ENCODE measurements at places on chromosomes 11 and 22.

DNA sequence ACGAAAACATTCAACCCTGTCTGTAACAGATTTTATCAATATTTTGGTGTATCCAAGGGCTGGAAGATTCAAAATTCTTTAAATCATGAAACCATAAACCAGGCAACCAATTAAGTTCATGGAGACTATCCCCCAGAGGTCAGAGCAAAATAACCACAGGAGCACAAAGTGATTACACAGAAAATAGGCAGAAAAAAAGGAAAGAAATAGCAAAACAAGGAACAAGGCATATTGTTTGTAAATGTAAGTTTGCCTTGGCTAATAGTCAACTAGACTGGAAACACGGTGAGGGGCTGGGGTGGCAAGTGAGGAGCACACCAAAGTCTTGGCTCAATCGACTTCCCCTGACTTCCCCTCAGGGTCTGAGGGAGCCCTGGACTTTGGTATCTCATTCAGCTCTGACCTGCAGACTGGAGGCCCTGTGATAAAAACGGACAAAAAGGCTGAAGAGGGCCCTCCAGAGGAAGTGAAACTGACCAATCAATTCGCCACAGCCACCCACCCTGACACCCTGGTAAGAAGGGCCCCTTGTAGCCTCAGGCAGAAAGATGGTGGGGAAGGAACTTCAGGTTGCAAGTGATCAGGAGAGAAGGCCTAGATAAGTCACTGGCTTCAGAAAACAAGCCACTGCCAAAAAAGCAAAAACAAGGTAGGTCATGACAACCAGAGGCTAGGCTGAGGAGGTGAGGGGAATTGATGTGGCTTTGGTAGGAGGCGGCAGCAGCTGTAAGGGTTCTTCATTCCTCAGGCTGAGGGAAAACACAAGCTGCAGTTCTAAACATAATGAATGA, 1.8 kb downstream of the SIK3 start:
- no peak for DNase-seq

GRCh38 chr11:89612096-89612495, 98.0 kb upstream of the TRIM77 start:
- DNase-seq: no peak

GRCh38 chr11:120178561-120179056, 32.2 kb upstream of the OAF start:
- DNase-seq: no peak

DNA sequence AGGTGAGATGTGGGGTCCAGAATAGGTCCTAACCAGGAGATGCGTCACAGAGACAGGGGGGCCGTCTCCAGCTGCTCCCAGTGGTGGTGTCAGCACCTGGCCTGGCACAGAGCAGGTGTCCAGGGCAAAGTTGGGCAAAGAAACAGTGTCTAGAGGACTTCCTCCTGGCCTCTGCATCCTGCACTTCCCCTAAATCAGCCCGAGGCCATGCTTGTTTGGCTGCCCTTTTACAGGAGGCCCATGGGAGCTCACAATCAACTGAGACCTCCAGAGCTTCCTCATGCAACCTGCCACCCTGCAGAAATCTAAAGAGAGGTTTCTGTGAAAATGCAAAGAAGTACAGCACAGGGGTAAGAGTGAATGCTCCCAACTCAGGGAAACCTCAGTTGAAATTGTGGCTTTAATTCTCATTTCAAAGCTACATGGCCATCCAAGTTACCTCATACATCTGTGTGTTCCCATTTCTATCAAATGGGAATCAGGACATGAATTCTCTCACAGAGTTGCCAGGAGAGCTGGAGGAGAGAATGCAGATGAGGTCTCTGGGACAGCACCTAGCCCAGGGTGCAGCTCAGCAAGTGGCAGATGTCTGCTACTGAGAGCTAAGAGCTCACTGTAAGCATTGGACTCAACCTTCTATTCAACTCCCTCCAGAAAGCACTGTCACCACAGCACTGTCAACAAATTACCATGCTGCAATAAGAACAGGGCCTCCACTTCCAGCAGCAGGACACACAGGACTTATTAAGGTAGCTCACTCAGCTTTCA, 32.6 kb downstream of the TCIRG1 start:
- no peak for DNase-seq

GRCh38 chr11:130623670-130624668, 175.5 kb downstream of the ADAMTS15 start:
- no peak for DNase-seq

- DNase-seq: no peak
Measured at GRCh38 chr22:44307509-44308169, 5.1 kb downstream of the SHISAL1 start.

- DNase-seq: peak; percentile 12
Measured at GRCh38 chr11:2348986-2349385, 28.1 kb upstream of the CD81 start.

GRCh38 chr11:104776501-104777170, 121.6 kb downstream of the CASP12 start:
- no peak for DNase-seq

- no peak for DNase-seq
Measured at GRCh38 chr22:35960854-35961253, 67.8 kb downstream of the RBFOX2 start.

DNA sequence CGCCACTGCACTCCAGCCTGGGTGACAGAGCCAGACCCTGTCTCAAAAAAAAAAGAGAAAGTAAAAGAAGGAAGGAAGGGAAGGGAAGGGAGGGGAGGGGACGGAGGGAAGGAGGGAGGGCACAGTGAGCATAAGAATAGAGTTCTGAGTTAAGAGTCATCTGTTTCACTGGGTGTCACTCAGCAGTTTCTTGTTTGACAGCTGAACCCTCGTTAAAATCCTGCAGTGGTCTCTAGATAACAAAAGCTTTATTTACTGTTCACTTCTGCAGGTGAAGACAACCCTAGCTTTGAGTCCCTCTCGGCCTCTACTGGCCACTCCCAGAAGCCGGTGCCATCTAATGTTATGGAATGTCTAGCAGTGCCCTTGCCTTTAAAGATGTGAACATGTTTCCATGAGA, 71.2 kb downstream of the CLPB start:
- no peak for DNase-seq

- DNase-seq: no peak
Measured at GRCh38 chr11:69010964-69011623, 2.0 kb downstream of the MRGPRF start.

- no peak for DNase-seq
Measured at GRCh38 chr11:4118107-4118506, 23.5 kb downstream of the RRM1 start.

- peak; percentile 55 for DNase-seq
Measured at GRCh38 chr11:1557904-1558774, 13.9 kb downstream of the DUSP8 start.

DNA sequence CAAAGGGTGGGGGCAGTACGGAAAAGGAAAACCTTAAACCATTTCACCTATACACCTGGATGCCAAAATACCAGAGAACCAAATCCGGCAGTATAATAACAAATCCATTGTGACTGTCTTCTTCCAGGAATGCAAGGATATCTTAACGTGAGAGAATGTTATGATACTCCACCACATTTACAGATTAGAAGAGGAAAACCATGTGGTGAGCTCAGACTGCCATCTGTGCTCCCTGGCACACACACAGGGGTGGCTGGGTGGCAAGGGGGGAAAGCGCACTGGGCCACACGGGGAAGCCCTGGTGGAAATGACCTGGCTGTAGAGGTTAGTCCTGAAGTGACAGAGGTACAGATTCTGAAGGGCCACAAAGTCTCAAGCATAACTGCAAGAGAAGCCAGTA, 9.9 kb downstream of the EIF1AD start:
- DNase-seq: no peak

DNA sequence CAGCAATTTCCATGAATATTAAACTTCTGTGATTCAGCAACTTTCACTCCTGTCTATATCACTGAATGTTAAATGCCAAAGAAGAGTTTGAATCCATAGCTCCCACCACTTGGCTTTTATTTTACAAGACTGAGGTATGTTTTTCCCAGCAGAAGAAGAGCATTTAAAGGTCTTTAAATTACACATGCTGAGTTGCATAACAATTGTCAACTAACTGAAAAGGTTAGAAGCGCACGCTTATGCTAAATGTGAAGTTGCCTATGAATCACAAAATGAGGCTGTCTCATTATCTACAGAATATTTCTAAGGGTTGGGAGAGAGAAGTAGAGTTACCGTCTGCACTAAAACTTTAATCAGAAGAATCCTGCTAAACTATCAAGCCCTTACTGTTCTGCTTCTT, 1086.3 kb downstream of the FAM181B start:
- no peak for DNase-seq

DNA sequence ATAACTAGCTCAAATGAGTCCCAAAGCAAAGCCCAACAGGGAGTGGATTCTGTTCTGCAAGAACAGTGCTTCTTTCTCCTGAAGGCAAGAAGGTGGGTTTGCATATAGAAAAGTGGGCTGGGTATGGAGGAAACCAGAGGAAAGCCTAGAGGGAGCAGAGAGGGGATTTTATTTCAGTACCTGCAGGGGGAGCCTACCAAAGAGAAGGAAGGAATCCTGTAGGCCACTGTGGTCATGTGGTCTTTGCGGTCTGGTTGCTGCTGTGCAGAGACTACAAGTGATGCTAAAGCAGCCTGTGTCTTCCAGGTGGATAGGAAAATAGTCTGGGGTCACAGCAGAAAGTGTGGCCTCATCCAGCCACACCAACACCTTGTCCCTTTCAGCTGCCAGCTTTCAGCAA, 33.2 kb upstream of the ZBTB16 start:
- DNase-seq: no peak

DNA sequence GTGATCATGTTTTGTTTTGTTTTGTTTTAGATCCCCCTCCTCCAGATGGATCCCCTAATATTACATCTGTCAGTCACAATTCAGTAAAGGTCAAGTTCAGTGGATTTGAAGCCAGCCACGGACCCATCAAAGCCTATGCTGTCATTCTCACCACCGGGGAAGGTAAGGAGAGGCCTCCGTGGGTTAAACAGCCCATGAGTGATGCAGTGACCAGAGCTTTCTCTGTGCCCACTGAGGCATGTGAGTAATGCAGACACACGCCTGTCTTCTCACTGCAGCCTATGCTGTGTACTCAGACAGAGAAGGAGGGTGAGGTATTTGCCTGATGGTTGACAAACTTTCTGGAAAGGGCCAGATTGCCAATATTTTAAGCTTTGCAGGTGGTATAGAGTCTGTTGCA, 73.7 kb upstream of the OR4B1 start:
- DNase-seq: no peak

DNA sequence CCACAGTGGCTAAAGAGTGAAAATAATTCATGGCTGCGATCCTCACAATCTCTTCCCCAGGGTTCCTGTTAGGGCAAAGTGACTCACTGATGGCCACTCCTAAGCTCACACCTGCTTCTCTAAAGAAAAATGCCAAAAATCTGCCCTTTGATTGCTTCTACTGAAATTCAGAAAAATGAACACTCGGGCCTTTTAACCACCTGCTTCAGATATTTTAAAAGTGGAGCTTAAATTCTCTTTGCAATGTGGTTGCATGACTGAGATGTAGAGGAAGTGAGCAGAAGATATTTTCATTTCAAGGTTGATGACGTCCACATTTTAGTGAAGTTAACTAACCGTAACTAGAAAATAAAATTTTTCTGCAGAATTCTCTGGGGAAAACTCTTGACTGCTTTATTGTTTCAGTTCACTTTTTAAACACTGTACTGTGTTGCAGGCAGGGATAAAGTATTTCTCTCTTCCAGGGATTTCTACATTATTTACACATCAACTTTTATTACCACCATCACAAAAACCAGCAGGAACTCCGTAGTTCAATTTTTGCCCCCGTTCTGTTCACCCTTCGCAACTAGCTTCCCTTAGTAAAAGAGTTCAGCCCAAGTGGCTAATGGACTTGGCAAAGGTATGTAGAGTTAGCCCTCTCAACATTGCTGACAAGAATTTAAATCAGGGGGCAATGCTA, 8.5 kb downstream of the RAB30 start:
- DNase-seq: peak; percentile 40

- DNase-seq: no peak
Measured at GRCh38 chr22:30273711-30274436, 7.2 kb upstream of the OSM start.

- DNase-seq: no peak
Measured at GRCh38 chr11:84419616-84420015, 1133.4 kb upstream of the CCDC90B start.

All from AG04449 (cell line).